ENCODE measurements at places on chromosomes 5 and 9.

DNA sequence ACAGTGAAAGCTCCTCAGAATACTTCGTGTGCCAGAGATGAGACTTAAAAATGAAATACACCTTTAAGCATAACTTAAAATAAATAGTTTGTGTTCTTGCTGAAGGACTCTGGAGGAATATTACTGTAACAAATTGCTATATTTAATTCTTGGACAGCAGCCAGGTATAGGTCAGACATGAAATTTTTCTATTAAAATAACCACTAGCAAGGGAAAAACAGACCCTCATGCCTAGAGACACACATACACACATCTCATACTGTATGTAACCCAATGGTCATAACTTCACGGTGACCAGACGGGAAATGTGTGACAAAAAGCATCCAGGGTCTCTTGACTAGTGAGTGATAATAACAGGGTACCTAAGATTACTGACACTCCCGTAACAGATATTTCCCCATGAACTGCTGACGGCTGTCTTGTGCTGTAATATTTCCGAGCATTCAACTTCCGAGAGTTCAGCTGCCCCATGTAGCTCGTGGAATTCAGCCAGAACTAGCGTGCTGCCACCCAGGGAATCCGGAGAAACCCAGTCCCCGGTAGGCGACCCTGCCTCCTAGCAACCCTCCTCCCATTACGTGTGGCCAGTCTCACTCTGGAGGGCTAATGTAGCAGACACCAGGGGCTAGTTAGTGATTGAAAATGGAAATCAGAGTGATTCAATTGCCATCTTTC lies 2295.1 kb upstream of the WWC1 start:
- no peak for DNase-seq

- no peak for DNase-seq
These were observed 53.8 kb downstream of the TTC39B start for GRCh38 chr9:15253197-15253596.

DNA sequence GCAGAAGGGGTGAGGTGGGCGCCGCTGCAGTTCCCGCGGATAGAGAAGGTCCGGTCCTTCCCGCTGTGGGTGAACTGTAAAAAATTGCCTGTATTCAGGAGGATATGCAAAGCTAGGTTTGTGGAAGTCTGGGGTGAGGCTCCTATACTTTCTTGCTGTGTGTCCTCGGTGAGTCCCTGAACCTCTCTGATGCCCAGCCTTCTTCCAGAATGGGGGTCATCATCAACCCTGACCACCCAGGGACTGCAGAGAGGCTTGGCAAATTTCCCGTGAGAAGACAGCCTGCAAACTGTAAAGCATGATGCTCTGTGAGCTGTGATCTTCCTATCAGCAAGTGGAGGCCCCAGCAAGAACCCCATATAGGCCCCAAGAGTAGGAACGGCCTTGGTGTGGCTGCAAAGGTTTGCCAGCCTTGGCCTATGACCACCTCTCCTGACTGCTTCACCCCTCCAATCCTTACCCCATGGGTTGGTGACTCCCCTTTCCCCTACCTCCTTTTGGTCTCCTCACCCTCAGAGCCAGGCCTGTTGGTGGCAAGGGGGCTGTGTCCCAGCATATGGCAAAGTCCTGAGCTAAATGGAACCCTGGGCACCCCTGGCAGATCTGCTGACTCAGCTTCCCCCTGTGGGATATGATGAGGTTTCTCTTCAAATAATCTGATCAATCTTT lies 760 bp downstream of the ALDH1B1 start:
- no peak for DNase-seq

GRCh38 chr9:94767331-94768072 lies 41.0 kb downstream of the AOPEP start:
- no peak for DNase-seq

DNA sequence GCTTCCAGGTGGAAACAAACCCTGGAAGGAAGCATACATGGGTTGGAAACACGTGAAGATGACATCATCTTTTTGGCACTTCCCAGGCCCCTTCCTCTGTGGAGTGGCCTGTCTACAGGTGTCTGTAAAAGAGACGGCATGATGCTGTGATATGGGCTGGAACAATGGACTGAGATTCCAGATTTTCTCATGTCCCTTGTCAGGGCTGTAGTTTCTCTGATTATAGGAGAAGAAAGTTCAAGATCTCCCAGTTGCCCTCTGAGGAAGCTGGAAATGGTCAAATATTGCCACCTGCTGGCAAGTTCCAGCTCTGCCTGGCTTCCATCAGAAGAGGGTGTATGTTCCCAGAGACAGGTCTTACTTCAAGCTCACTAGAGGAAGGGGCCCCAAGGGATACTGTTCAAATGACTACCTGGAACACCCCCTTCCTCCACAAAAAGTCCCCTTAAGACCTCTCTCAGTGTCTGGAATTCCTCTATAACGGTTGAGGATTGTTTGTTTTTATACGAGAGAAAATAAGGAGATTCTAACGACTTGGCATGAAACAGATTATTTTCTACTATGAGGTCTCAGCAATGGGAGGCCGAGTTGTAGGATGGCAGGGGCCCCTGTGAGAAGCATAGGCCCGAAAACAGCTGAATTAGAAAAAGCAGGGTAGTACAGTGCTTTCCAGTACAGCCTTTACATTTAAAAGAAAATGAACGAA lies 7.3 kb upstream of the ANXA6 start:
- peak; percentile 13 for DNase-seq

DNA sequence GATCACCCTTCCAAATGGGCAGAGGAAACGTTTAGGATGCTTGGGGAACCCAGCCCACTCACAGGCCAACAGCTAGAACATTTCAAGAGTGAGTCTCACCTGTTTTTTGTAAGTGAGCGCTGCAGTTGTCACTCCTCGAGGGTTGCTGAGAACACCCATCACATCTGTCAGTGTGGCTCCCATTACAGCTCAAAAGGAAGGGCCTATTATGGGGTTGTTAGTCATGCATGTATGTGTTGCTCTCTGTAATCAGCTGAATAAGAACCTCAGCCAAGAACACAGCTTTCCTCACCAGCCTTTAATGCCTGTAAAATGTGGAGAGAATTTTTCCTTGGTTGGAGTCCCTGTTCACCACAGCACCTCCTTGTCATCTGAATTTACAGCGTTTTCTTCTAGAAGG lies 196.3 kb upstream of the KLF4 start:
- no peak for DNase-seq

DNA sequence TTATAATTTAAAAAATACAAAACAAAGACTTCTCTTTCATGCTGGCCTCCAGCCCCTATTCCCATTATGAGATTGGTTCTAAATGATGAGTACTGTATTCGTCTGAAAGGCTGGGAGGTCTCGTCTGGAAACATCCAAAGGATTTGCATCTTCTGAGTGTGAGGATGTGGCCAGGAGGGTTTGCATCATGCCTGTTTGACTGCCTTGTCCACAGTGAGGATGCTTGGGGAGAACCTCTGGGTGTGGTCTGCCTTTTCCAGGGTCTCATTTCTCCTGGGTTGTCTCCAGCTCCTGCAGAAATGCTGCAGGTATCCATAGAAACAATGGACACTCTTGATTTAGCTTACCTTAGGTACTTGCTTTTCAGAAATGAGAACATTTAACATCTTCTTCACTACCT lies 26.4 kb upstream of the CXCL14 start:
- no peak for DNase-seq

GRCh38 chr9:5459289-5459829 lies 9.0 kb downstream of the CD274 start:
- no peak for DNase-seq

- no peak for DNase-seq
These were observed 1201.4 kb upstream of the C9orf72 start for GRCh38 chr9:28774433-28775235.

- DNase-seq: no peak
These were observed 289.7 kb downstream of the MRPS30 start for GRCh38 chr5:45098483-45098882.

- no peak for DNase-seq
These were observed 227.8 kb upstream of the MAP3K1 start for GRCh38 chr5:56587381-56588130.

DNA sequence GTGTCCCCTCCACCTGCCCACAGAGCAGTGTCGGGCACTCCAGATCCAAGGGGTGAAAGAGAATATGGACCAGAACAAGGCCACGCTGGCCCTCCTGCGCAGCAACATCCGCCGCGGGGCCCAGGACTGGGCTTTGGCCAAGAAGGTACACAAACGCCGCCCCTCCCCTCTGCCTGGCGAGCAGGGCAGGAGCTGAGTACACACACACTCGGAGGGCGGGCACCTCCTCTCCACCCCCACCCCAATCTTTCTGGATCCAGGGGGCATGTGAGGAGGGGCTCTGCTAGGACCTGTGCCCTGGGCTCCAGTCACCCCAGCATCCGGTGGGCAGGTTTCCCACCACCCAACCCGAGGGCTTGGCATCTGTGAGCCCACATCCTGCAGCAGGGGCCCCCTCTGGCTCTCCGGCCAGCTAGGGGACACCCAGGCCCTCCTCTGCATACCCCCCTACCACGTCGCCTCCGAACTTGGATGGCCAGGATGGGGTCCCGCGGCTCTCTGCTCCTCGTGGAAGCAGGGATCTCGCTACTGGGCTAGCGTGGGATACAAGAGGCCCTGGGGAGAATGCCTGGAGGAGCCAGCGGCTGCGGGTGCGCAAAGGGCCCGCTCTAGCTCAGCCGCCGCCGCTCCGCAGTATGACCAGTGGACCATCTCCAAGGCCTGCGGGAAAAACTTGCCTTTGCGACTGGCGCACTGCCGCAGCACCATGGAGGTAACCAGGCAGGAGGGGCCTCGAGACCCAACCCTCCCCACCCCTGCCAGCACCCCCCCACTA lies 3.1 kb downstream of the CCDC183 start:
- DNase-seq: no peak

DNA sequence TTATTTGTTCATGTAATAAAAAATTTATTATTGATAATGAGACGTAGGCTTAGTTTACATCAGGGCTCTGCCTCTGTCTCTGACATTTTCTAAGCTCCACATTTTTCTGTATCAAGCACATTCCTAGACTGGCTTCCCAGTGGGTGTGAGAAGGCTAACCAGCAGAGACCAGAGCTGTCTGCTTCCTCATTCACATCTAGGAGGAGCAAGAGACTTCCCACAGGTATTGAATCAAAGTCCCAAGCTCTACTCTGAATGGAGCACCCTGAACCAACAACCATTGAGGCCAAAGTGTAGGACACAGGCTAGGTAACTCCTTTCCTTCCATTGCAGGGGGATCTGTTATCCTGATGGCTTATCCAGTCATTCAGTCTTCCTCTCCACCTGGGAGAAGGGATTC lies 72.4 kb downstream of the PARP8 start:
- no peak for DNase-seq

DNA sequence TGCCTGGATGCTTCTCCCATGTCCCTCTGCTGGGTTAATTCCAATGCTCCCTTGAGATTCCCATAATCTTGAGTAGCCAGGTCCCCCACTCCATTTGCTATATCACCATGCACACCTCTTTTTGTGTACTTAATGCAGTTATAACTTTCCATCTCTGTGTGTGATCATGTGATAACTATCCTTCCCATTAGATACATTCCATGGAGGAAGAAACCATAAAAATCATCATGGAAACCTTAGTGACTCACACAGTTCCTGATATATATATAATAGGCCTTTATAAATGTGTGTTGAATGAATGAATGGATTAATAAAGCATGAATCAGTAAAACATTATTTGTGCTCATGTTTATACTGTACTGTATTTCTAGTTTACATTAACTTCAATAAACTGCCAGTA lies 104.6 kb downstream of the PCSK5 start:
- DNase-seq: no peak

DNA sequence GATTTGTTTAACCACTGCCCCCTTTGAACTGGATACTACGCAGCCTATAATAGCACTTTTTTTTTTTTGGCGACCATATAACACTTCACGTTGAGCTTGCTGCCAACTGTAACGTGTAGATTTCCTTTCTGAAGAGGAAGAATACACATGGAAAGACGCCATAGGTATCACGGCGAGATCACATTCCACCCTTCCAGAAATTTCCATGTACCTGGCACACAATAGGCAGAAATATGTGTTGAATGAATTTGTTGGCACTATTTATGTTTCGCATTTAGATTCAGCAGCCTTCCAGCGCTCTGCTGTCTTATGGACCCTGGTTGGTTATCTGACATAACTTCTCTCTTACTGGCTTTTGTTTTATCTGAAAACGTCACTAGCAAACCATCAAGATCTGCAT lies 250.3 kb downstream of the SLIT3 start:
- DNase-seq: no peak

GRCh38 chr9:134736791-134737497 lies 95.3 kb downstream of the COL5A1 start:
- no peak for DNase-seq

GRCh38 chr9:132752877-132753592 lies 82.8 kb downstream of the GTF3C4 start:
- no peak for DNase-seq

DNA sequence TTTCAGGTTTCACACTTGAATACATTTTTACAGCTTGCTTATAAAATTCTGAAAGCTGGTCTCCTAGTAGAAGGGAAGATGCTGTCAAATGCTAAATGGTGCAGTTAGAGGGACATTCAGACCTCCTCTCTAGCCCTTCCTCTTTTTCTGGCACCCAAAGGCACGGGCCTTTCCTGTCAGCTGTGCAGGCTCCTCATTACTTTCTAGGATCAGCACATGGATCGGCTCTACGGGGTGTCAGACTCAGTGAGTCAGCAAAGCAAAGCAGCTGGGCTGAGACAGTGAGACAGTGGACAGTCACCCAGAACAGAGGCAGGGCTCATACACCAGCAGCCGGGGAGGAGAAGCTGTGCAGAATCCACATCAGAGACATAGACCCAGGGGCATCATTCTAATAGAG lies 80.0 kb upstream of the TNC start:
- DNase-seq: no peak

DNA sequence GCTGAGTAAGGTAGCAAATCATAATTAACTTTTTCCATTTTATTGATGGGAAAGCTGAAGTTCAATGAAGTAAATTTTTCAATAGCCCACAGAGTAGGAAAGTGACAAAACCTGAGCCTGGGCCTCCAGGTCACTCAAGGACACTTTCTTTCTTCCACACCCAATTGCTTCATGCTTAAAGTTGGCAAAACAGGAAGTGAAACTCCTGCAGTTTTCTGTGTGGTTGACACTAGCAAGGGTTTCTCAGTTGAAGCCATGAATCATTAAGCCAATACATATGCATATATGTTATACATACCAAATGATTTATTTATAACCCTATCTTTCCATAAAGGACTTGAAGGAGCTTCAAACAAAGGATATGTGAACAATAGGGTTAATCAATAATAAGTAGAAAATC lies 13.9 kb downstream of the TLR4 start:
- DNase-seq: no peak

DNA sequence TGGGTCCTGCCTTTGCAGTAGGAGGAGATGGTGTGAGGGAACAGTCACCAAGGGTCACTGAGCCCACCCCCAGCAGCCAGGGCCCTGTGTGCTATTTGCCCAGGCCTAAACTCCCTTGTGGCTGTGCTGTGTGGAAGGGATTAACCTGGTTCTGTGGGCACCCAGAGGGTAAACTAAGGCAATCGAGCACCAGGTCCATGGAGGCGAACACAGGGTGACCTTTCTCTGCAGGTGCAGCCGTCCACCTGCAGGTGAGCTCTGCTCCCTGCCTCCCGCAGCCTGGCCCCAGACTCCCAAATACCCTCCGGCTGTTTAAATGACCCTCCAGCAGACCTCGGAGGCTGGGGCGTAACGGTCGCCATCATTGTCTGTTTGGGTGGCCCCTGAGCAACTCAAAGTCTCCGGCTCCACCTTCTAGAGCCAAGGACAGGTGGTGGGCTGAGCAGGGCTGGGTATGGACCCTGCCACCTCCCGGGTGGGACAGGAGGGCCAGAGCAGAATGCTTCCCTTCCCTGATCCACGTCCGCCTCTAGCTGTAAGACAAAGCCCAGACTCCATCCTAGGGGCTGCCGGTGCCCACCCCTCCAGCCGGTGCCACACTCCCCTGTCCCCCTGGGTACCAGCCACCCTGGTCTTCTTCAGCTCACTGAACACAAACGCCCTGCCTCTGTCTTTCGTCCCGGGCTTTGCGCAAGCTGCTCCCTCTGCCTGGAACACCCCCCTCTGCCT lies 34.1 kb upstream of the FIBCD1 start:
- no peak for DNase-seq

Data from NCI-H1436 treated with DMSO at 0.1 percent for 48 hours (cell line).